ENCODE measurements at places on chromosomes 3 and 15.
A peak's percentile ranks its signal among the peaks of the same experiment; 100 is the strongest.

GRCh38 chr3:71428841-71429596, 154.5 kb downstream of the FOXP1 start:
- DNase-seq = no peak
- no peak overlapping the region for H3K4me3 ChIP-seq
- peaks cover 28% of the 10 kb centered on the region for H3K4me1 ChIP-seq
- H3K36me3 ChIP-seq = peaks cover 19% of the 10 kb centered on the region
- no peaks in the 10 kb centered on the region for H3K27me3 ChIP-seq

DNA sequence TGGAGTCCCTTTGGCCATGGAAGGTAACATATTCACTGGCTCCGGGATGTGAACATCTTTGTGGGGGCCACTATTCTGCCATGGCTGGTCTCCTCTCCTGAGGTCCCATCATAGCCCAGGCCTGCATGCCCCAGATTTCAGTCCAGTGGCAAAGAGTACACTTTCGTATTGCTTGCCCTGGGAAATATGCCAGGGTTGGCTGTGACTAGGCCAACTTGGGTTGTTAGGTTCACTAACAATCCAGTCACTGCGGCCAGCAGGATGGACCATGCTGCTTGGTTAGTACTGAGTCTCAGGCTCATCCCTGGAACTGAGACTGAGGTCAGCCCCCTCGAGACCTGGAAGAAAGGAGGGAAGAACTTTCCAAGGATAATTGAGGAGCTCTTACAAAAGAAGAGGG, 9.8 kb upstream of the EEFSEC start:
- no peak for DNase-seq
- H3K4me3 ChIP-seq = no peak overlapping the region
- H3K4me1 ChIP-seq = peaks cover 2% of the 10 kb centered on the region
- peaks cover 5% of the 10 kb centered on the region for H3K36me3 ChIP-seq
- H3K27ac ChIP-seq = no peak overlapping the region
- H3K27me3 ChIP-seq = peaks cover 27% of the 10 kb centered on the region

- no peaks in the 10 kb centered on the region for H3K4me1 ChIP-seq
- no peak overlapping the region for H3K4me3 ChIP-seq
- H3K27me3 ChIP-seq = no peaks in the 10 kb centered on the region
- H3K36me3 ChIP-seq = no peaks in the 10 kb centered on the region
- no peak overlapping the region for H3K27ac ChIP-seq
- DNase-seq = no peak
These were observed 598.7 kb upstream of the TGFBR2 start for GRCh38 chr3:30007668-30008067.

DNA sequence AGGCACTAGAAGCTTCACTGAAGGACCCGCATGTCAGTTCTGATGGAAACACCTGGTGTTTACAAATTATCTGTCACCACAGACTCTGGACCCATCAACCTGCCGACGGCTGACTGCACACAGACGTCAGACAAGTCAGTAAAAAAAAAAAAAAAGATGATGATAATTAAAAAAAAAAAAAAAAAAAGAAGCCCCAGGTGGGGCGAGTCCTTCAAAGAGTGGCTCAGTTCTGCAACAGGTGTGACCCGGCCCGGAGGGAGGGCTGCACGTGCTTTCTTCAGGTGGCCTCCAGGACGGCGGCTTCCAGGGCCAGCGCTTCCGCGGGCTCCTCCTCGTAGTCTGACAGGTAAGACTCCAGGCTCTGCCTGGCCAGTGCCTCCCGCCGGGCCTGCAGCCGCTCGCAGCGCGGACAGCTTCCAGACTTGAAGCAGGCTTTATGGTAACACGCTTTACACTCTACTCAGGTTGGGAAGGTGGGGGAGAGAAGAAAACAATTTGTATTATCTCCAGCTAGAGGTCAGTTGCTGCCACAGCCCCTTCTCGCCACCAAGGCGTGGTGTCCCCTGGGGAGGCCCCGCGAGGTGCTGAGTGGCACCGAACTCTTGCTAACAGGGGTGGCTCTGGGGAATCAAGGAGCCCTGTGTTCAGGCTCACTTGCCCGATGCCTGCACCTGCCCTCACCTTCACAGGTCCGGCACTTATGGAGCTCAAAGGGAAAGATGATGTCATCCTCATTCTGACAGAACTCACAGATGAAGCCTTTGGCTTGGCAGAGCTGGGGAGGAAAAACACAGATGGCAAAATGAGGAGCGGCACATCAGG, 61.8 kb downstream of the RUBCN start:
- no peak overlapping the region for H3K27ac ChIP-seq
- H3K27me3 ChIP-seq = no peaks in the 10 kb centered on the region
- no peaks in the 10 kb centered on the region for H3K4me1 ChIP-seq
- peaks cover 67% of the 10 kb centered on the region for H3K36me3 ChIP-seq
- no peak for DNase-seq

- no peak for DNase-seq
- no peaks in the 10 kb centered on the region for H3K27me3 ChIP-seq
- no peaks in the 10 kb centered on the region for H3K4me1 ChIP-seq
- no peak overlapping the region for H3K27ac ChIP-seq
- no peak overlapping the region for H3K4me3 ChIP-seq
These were observed 632.3 kb upstream of the NR2F2 start for GRCh38 chr15:95698230-95698629.

DNA sequence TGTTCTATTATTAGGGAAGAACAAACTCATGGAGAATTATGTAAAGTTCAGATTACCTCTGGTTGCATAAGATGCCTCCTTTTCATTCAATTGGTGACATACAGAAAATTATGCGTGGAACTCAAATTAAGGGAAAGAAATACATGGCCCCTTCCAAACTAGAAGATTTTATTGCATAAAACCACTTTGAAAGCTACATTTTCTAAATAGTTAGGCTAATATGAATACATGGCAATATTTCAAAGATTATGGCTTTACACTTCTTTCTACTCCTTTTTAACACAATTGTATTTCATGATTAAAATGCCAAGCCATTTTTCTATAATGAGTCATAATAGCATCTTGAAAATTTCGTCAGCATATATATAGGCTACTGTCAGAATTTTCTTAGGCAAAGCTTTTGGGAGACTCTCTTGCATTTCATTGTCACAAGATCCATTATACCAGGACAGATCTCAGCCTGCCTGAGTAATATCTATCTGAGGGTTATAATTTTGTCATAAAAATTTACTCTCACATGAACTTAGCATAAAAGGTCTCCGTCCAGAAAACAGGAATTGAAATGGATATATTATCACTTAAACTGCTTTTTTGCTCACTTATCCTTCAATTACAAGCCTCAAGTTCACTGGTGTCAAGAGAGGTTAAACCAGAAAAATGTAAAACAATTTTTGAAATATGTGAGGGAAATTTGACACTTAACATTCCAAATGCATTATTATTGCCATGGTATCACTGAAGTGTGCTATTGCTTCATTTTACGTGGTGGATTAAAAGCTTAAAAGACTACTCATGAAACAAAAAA, 37.1 kb downstream of the CPA3 start:
- DNase-seq = peak; percentile 22
- no peak overlapping the region for H3K4me3 ChIP-seq
- H3K27me3 ChIP-seq = no peaks in the 10 kb centered on the region
- no peaks in the 10 kb centered on the region for H3K4me1 ChIP-seq
- H3K27ac ChIP-seq = peak overlapping the region; percentile 47

DNA sequence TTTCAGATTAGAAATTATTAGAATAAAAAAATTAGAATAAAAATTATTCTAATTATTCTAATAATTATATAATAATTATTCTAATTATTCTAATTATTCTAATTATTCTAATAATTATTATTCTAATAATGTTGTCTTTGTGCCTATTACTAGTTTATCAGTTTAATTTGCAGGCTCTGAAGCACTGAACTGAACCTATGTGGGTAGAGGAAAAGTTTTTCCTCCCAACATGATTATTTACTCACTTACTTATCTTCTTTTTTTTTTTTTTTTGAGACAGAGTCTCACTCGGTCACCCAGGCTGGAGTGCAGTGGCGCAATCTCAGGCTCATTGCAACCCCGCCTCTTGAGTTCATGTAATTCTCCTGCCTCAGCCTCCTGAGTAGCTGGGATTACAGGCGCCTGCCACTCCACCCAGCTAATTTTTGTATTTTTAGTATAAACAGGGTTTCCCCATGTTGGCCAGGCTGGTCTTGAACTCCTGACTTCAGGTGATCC, 39.7 kb upstream of the C15orf39 start:
- H3K4me1 ChIP-seq = no peaks in the 10 kb centered on the region
- H3K27me3 ChIP-seq = no peaks in the 10 kb centered on the region
- no peak overlapping the region for H3K27ac ChIP-seq
- H3K36me3 ChIP-seq = no peaks in the 10 kb centered on the region
- peak; percentile 71 for DNase-seq

- no peak overlapping the region for H3K27ac ChIP-seq
- H3K4me1 ChIP-seq = peaks cover 17% of the 10 kb centered on the region
- H3K27me3 ChIP-seq = peaks cover 16% of the 10 kb centered on the region
These were observed 157.6 kb downstream of the SHQ1 start for GRCh38 chr3:72690629-72691028.

GRCh38 chr3:185825639-185826481, 1.0 kb upstream of the IGF2BP2 start:
- H3K27me3 ChIP-seq = no peaks in the 10 kb centered on the region
- H3K4me1 ChIP-seq = peaks cover 5% of the 10 kb centered on the region
- H3K27ac ChIP-seq = no peak overlapping the region
- peak overlapping the region; percentile 90 for H3K4me3 ChIP-seq
- DNase-seq = peak; percentile 63
- H3K36me3 ChIP-seq = peaks cover 3% of the 10 kb centered on the region

DNA sequence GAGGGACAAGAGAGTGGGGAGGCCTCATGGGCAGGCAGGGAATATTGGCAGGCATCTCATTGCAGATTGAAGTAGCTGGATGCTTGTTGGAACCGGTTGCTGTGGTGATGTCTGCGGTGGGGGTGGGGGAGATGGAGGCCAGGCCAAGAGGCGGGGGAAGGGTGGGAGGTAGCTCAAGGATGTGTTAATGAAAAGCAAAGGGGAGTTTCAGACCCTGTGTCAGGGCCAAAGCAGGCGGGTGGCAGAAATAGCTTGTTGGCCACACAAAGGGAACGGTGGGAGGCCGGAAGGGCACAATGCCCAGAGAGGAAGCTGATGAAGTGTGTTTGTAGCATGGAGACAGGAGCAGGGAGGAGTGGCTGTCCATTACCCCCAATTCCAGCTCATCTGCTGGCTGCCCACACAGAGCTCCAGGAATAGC, 28.0 kb downstream of the CCDC33 start:
- peaks cover 1% of the 10 kb centered on the region for H3K4me1 ChIP-seq
- H3K27ac ChIP-seq = no peak overlapping the region
- H3K4me3 ChIP-seq = no peak overlapping the region
- no peaks in the 10 kb centered on the region for H3K36me3 ChIP-seq
- no peak for DNase-seq
- peaks cover 96% of the 10 kb centered on the region for H3K27me3 ChIP-seq

GRCh38 chr3:56291953-56292352, 176.3 kb downstream of the ERC2 start:
- DNase-seq = no peak
- H3K36me3 ChIP-seq = no peaks in the 10 kb centered on the region
- no peaks in the 10 kb centered on the region for H3K27me3 ChIP-seq
- no peaks in the 10 kb centered on the region for H3K4me1 ChIP-seq

GRCh38 chr3:45691842-45692241, 2.6 kb downstream of the SACM1L start:
- H3K4me3 ChIP-seq = no peak overlapping the region
- no peak for DNase-seq
- H3K27ac ChIP-seq = no peak overlapping the region
- H3K27me3 ChIP-seq = no peaks in the 10 kb centered on the region
- peaks cover 32% of the 10 kb centered on the region for H3K36me3 ChIP-seq
- H3K4me1 ChIP-seq = peaks cover 4% of the 10 kb centered on the region

DNA sequence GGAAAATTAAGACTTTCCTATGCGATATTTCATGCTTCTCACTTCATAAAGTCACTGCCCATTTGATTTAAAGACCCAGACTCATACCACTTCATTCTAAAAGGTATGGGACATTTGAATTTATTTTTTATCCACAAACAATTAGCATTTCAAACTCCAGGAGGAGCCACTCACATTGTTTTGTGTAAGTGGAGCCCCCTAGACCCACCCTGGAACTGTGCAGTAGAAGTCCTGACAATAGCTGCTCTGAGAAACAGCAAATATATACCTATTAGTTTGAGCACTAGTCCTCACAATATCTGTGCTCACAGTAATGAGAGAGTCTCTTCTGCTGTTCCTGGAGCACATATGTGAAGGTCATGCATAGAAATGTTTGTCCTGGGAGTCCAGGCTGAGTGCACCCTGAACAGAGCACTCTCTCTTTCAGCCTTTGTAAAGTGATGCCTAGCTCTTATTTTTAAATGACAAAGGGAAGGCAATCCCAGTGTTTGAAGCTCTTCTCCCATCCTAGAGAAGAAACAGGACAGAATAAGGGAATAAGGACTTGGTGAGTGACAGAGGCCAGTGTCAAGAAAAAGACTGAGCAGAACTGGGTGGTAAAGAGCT, 127.5 kb upstream of the STRIT1 start:
- no peak overlapping the region for H3K27ac ChIP-seq
- H3K4me1 ChIP-seq = no peaks in the 10 kb centered on the region
- H3K36me3 ChIP-seq = no peaks in the 10 kb centered on the region
- DNase-seq = no peak

DNA sequence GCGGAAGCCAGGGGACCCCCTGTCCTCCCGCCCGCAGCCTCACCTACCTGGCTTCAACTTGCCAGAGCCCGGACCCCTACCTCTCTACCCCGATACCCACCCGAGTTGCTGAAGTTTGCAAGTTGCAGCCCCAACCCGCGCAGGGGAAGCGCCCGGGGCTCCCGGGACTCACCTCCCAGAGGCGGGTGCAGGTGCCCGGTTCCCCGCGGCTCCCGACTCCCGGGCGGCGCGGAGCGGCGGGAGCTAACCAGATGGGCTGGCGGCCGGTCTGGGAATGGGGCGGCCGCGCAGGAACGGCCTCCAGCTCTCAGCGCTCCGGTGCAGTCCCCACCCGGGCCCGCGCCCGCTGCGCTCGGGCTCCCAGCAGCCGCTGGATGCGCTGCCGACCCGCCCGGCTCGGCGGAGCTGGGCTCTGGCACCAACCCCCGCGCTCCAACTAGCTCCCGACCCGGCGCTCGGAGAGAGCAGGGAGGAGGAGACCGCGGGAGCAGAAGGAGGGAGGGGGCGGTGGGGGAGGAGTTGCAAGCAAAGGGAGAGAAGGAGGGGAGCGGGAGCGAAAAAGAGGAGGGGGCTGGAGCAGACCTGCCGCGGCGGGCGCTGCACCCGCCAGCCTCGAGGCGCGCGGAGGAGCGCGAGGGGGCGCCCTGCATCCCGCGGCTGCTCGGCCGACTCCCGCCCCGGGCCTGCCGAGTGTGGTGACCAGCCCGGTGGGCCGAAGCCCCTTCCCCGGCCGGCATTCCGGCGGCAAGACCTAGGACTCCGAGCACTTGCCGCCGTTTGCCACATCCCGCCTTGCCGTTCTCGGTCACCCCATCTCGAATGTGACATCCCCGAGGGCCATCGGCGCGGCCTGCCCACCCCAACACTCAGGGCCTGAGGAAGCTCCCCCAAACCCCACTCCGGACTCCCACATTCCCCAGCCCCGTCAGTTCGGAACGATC, at the start of gene SEMA5B:
TSS of gene SEMA5B (minus strand) at position 472 of the 941 bp plus-strand sequence. CDS start 66,500 bp downstream, outside the sequence.
- peak; percentile 18 for DNase-seq
- H3K4me1 ChIP-seq = peaks cover 23% of the 10 kb centered on the region
- peaks cover 93% of the 10 kb centered on the region for H3K27me3 ChIP-seq
- H3K4me3 ChIP-seq = peak within 1 kb of the TSS; percentile 77
- no peak within 1 kb of the TSS for H3K27ac ChIP-seq

Data from mesenchymal stem cell (in vitro differentiated cells and primary cell).